ENCODE measurements at places on chromosomes 2 and 18. TPM values are rescaled to one million over a fixed set of nuclear protein-coding genes. Genes with fewer than 3 reads are reported as not detected.

The TFCP2L1 gene
- not detected for total RNA-seq

The FAM237A gene
- not detected for total RNA-seq

The RAD51AP2 gene
- not detected for total RNA-seq

The SPEG gene
- total RNA-seq = 0.44 TPM

The KCNG2 gene
- total RNA-seq = not detected

The LHCGR gene
- not detected for total RNA-seq

The PAX8 gene
- total RNA-seq = not detected

The DCC gene
- total RNA-seq = not detected

The HOXD1 gene
- not detected for total RNA-seq

The AQP12B gene
- total RNA-seq = not detected

The SMAD4 gene
- total RNA-seq = 138 TPM

The WNT10A gene
- not detected for total RNA-seq

The PDK1 gene
- total RNA-seq = 8.4 TPM

The SLC11A1 gene
- total RNA-seq = not detected

The LRRTM1 gene
- not detected for total RNA-seq

The SEPTIN10 gene
- 99.8 TPM for total RNA-seq

The CXCR1 gene
- total RNA-seq = not detected

The METAP1D gene
- total RNA-seq = 11.3 TPM

The SPC25 gene
- 64.8 TPM for total RNA-seq
